Anterior cingulate cortex (tissue), 58 donors: ENCODE measurements at places on chromosomes 5 and 9.

- no peak for DNase-seq
Measured at GRCh38 chr9:27591672-27592071, 18.4 kb upstream of the C9orf72 start.

- no peak for DNase-seq
Measured at GRCh38 chr9:109442716-109443115, 55.4 kb downstream of the PTPN3 start.

GRCh38 chr5:74281166-74281565 lies 359.4 kb downstream of the ENC1 start:
- no peak for DNase-seq

DNA sequence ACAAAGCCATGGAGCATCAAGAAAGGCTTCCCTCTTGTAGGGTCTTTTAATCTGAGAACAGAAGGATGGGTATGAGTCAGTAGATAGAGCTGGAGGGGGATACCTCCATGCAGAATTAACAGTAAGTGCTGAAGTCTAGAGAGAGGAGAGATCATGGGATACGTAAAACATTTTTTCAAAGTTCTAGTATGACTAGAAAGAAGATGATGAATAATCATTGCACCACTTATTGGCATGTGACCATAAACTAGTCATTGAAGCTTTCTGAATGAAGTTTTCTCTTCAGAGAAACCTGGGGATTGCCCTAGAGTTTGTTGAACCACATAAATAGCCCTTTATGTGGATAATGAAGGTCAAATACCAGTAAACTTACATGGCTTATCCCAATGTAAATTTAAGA lies 48.6 kb upstream of the PTPRD start:
- DNase-seq = no peak

- no peak for DNase-seq
Measured at GRCh38 chr5:40080191-40080590, 599.5 kb upstream of the PTGER4 start.

DNA sequence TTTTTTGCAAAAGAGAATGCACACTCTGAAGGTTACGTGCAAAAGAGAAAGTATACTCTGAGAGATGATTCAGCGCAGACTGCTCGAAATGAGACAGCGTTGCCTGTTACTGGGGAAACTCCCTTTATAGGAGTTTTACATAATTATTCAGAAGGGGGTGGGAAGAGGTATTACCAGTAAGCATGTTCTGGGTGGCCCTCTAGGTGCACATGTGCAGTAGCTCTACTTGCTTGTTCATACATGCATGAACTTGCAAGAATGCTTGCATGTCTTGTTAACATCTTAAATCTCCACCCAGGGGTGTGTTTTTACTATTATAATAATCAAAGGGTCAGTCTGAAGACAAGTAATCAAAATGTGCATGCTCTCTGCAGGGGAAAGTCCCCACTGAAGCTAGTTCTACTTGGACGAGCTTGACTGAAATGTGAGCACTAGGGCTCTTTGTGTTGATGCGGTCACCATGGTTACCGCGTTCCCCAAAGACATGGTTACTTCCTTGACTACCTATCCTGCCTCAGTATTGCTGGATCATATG lies 75.5 kb downstream of the SGCD start:
- no peak for DNase-seq

DNA sequence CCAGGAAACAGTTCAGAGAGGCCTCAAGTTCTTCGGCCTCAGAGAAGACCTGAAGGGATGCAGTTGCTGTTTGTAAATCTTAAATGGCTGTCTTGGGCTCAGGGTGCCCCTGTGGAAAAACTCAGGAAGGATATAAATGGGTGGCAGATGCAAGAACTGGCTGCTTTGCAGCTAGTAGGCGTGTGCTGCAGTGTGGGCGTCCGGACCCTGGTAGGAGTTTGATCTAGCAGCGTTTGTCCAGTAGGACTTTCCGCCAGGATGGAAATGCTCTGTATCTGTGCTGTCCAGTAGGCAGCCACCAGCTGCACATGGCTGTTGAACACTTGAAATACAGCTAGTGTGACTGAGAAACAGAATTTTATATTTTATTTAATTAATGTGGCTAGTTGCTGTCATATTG lies 7.7 kb downstream of the CDX1 start:
- no peak for DNase-seq

- DNase-seq = no peak
Measured at GRCh38 chr5:132704875-132705274, 31.1 kb downstream of the IL4 start.

- no peak for DNase-seq
Measured at GRCh38 chr5:2758632-2759031, 7.2 kb upstream of the IRX2 start.

DNA sequence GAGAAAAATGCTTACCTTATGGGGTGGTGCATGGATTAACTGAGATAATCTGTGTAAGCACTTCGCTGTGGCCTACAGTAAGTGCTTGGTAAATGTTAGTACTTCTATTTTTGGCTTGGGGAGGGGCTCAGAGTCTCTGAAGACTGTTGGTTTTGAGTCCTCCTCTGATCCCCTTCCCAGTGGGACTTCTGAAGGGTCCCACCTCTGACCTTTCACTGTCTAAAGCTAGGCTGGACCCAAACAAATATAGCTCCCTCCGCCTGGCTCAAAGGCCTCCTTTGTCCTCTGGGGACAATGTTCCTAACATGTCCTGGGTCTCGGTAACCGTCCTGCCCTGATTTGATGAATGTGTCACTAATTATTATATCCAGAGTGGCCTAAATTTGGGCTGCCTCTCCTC lies 34.8 kb downstream of the CAMK2A start:
- DNase-seq = no peak

DNA sequence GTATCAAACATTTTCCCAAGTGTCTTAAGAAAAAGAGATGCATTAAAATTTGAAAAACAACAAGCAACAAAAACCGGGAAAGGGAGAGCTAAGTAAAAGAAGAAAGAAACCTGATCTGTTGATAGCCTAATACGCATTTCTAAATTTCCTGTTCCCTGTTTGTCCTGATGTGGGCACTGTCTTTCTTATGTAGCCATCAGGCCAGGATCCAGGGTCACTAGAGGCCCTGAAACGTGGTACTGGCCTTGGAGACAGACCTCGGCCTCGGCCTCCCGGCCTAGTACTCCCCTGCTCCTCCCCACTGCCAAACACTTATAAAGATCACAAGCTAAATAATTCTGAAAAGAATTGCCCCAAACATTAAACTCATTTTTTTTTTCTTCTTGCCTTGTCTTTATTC lies 547.2 kb downstream of the IRX1 start:
- no peak for DNase-seq

DNA sequence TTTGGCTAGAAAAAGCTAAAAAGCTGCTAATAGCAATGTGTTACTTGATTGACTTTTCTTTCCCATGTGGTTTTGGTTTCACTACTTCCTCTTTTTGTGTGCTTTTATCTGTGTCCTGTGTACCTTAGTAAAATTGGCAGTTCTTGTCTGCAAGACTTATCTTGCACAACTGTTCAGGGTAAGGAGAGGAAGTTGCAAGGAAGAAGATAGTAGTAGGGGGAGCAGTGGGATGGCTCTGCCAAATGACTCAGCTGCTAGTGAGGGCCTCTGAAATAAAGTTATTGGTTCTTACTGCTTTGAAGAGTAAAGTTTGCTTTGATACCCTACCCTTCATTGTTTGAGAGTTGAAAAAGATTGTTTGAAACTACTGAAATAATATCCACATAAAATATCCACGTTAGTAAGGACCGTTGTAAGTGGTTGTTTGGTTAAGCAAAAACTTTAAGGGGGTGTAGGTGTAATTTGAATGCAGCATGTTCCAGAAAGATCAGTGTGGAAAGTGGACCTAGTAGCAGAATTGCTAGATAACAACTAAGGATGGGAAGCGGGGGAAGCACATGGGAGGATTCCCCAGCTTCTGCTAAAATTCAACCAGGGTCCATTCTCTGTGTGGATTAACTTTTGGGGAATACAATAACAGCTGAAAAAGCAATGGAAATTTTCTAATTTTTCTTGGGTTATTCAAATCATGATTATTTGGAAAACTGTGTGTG lies 123.5 kb downstream of the SCAMP1 start:
- DNase-seq = no peak

GRCh38 chr5:151678713-151679112 lies 8.0 kb downstream of the SPARC start:
- no peak for DNase-seq

- DNase-seq = no peak
Measured at GRCh38 chr9:132582786-132583583, 579 bp downstream of the BARHL1 start.

- no peak for DNase-seq
Measured at GRCh38 chr5:127389601-127390000, 99.0 kb downstream of the MEGF10 start.

GRCh38 chr9:29422438-29422837 lies 1849.2 kb upstream of the C9orf72 start:
- DNase-seq = no peak

GRCh38 chr5:165631235-165631634 lies 2125.8 kb downstream of the MAT2B start:
- DNase-seq = no peak

GRCh38 chr5:140093179-140093578 lies 20.7 kb upstream of the PURA start:
- no peak for DNase-seq

- DNase-seq = peak; percentile 31
Measured at GRCh38 chr5:141877356-141878185, 639 bp downstream of the PCDH1 start.

- DNase-seq = no peak
Measured at GRCh38 chr5:71932655-71933338, 174.5 kb upstream of the MAP1B start.

DNA sequence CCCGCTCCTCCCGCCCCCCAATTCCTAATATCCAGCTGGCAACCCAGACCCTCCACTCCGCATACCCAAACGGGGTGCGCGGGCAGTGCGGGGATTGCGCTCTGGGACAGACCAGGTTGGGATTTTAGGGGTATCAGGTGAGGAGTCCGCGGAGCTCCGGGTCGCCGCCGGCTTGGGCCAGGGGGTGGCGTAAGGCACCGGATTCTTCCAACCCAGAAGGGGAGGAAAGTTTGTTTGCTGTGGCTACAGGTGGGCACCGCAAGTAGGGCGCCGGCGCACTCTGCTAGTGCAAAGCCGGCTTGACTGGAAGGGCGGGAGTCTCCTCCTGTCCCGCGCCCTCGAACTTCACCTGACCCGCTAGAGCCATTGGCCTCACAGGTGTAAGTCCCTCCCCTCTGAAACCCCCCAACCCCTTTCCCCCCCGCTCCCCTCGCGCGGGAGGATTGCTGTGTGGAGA lies 709 bp downstream of the IQGAP2 start:
- no peak for DNase-seq

DNA sequence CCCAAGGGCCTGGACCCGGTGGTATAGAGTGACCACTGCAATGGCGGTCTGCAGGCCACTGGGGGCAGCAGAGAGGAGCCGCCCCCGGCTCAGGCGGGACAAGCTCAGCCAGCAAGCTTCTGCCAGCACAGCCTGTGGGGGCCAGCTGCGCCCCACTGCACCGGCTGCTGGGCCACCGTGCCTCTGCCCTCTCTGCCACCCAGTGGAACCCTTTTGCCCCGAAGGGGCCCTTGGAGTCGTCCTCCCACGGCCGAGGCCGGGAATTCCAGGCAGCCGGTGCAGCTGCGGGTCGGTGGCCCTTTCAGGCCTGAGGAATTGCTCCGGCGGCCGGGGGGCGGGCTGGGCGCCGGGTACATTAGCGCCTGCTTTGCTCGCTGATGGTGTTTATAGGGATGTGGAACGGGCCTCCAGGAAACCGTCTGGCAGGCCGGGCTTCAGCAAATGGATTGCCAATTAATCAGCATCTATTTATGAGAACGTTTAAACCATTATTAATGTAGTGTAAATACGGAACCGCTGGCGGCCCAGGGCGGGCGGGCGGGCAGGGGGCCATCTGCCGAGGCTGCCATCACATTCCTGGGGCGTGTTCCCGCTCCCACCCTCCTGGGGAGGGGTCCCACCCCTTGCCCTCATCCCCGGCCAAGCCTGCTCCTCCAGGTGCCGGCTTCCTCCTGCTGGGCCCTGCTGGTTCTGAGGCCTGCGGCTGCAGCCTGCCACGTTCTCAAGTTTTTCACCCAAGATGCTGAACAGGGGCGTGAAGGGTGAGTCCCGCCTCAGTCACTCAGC lies 127.4 kb downstream of the BARX1 start:
- peak; percentile 4 for DNase-seq

GRCh38 chr5:79107020-79107796 lies 4.4 kb upstream of the BHMT start:
- DNase-seq = no peak

GRCh38 chr5:121797681-121798518 lies 53.8 kb upstream of the FTMT start:
- no peak for DNase-seq

DNA sequence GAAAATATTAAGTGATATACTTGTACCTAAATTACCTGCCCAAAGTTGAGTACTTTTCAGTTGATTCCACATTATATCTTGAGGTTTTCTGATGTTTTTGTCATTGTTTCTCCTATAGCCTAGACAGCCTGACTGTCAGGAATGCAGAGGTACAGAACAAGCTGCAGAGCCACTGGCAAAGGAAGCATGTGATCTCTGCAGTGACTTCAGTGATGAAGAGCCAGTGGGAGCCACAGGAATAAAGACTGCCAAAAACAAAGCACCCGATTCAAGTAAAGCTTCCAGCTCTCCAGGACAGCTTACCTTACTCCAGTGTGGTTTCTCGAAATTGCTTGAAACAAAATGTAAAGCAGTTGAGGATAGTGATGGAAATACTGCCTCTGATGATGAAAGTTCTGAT lies 96.3 kb downstream of the ERCC6L2 start:
- no peak for DNase-seq

DNA sequence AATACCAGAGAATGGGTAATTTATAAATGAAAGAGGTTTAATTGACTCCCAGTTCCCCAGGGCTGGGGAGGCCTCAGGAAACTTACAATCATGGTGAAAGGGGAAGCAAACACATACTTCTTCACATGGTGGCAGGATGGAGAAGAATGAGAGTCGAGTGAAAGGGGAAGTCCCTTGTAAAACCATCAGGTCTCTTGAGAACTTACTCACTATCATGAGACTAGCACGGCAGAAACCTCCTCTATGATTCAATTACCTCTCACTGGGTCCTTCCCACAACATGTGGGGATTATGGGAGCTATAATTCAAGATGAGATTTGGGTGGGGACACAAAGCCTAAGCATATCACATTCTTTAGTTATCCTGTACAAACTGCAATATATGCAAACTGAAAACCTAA lies 609.4 kb downstream of the MTRR start:
- DNase-seq = no peak

DNA sequence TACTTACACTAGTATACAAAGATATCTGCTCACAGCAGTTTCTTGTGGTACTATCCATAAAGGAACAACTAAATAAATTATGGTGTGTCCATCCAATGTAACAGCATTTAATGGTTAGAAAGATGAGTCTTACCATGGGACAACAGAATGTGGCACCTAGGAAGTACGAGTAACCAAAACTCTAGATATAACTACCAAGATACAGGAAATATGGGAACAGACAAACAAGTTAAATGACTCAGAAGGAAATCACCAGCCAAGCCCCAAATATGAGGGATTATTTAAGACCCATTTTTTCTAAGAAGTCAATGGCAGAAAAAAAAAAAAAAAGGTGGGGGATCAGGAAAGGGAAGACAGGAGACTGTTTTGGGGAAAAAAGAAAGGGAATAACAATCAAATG lies 294.8 kb downstream of the PRELID2 start:
- no peak for DNase-seq

- no peak for DNase-seq
Measured at GRCh38 chr5:143987751-143988560, 176.0 kb downstream of the HMHB1 start.
